SK-N-SH (cell line): ENCODE measurements at places on chromosomes 12 and 14.

GRCh38 chr14:89509891-89510290, 92.9 kb upstream of the FOXN3 start:
- DNase-seq: no peak

GRCh38 chr12:13206560-13206897, 10.0 kb downstream of the EMP1 start:
- DNase-seq: no peak

GRCh38 chr12:95789126-95790032, 1.2 kb downstream of the NTN4 start:
- DNase-seq: peak; percentile 54

GRCh38 chr12:120323772-120324171, 3.8 kb downstream of the PLA2G1B start:
- DNase-seq: no peak

GRCh38 chr12:30753751-30754382, 884 bp downstream of the CAPRIN2 start:
- peak; percentile 20 for DNase-seq

- DNase-seq: no peak
These were observed 28.7 kb downstream of the CCDC59 start for GRCh38 chr12:82329508-82329907.

GRCh38 chr12:5581019-5581418, 149.1 kb downstream of the NTF3 start:
- DNase-seq: no peak

DNA sequence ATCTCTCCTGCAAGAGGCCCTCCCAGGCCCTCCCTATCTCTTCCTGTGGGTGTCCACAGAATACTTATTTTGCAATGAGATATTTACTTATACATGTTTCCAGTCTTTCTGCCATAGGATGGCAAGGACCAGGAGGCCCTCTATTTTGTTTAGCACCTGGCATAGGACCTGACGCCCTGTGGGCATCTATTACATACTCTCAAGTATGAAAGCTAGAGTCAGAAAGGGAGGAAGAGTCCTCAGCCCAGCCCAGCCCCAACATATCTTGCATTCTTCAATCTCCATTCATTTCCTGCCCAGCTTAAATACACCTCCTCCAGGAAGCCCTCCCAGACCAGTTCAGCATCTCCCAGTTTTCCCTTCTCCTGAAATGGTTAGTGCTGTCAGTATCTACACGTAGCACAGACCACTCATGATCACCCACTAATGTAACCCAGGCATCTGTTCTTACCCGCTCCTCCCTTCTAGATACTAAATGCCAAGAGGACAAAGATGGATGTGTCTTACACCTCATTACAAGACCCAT, 7.4 kb downstream of the FOXN4 start:
- DNase-seq: no peak

DNA sequence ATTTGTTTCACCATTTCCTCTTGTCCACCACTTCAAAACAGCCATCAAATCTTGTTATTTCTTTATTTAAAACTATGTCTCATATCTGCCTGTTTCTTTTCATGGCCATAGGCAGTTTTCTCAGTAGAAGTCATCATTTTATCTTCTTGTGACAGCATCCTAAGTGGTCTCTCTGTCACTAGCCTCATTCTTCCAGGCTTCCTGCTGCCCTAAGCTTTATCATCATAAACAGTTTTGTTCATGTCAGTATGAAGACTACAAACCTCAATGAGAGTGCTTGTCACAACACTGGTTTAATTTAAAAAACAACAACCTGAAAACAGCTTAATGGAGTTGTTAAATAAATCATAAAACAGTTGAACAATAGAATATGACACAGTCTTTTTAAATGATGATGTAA, 387.8 kb upstream of the RPL10L start:
- no peak for DNase-seq

DNA sequence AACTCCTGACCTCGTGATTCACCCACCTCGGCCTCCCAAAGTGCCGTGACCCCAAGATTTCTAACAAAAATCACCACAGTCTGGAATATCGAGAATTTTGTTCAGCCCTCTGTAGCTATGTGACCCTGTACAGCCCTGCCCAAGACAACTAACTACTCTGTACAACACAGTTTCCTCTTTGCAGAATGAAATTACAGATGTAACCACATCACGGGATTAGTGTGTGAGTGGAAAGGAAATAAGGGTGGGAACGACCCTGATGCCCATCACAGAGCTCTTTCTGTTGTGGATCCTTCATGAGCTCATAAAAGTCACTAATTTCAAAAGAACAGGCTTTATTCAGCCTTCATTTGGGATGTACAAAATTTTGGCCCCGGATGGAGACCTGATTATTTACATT, 50.5 kb upstream of the KRR1 start:
- DNase-seq: no peak

DNA sequence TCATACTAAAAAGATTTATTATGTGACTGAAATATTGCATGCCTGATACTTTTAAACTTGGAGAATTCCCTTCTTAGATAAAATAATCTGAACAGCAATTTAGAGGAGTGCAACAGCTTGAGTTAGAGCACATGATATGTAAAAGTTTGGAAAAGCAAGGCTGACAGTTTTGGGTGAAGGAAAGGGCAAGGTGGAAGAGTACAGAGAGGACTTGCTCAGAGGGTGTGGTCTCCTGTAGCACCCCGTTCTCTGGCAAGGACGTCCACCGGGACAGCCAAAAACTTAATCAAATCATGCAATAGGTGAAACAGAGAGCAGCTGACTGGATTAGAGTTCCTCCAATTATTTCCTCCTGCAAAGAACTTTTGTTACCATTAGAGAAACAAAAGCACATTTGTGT, 65.2 kb upstream of the PDZRN4 start:
- DNase-seq: no peak

DNA sequence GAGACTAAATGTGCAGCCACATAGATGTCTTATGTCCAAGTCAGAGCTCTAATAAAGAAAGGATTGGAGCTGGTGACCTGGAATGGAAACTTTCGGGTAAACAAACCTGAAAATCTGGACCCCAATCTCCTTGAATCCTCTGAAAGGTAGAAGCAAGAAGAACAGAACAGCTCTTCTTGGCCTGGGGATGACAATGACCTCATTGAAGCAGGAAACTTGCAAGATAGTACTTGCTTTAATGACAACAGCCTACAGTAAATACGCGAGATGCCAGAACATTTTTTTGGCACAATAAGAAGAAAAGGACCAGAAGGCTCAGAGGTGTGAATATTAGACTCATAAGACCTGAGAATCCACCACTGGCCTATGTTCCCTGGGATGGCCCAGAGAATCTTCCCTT, 4.1 kb upstream of the PRIMA1 start:
- DNase-seq: no peak

GRCh38 chr12:91889910-91890309, 255.7 kb downstream of the BTG1 start:
- DNase-seq: no peak

DNA sequence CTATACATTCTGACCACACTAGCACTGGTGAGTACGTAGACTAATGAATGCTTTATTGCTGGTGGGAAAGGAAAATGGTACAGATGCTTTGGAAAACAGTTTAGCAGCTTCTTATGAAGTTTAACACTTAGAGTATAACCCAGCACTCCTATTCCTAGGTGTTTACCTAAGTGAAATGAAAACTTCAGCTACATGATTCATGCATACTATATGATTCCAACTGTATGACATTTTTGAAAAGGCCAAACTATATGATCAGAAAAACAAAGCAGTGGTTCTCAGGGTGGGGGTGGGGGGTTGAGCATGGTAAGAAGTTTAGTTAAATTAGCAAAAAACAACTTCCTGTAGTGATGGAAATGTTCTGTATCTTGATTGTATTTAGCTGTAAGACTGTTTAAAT, 22.1 kb upstream of the ARID4A start:
- no peak for DNase-seq

DNA sequence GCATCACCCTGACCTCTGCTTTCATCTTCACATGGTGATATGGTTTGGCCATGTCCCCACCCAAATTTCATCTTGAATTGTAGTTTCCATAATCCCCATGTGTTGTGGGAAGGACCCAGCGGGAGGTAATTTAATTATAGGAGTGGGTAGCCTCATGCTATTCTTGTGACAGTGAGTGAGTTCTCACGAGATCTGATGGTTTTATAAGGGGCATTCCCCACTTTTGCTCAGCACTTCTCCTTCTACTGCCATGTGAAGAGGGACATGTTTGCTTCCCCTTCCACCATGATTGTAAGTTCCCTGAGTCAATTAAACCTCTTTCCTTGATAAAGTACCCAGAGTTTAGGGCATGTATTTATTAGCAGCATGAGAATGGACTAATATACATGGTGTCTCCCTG, 38.2 kb downstream of the TMBIM6 start:
- DNase-seq: no peak

GRCh38 chr14:104545151-104545941, 34.2 kb upstream of the C14orf180 start:
- DNase-seq: no peak

GRCh38 chr14:59241121-59241520, 52.7 kb downstream of the DAAM1 start:
- DNase-seq: no peak

DNA sequence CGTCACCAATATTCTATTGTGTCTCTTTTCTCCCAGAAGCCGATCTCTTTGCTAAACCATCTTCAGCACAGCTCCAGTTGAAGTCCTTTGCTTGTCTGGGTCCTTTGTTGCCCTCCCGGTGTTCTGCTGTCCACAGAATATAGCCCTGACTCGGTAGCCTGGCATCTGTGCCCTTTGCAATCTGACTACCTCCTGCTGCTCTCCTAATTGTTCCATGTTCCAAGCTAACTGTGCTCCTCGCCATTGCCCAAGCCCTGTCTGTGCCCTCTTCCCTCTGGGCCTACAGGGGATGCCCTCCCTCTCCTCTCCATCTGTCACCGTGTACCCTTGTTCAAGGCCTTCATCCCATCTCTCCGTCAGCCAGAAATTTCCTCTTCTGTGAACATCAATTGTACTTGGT, 306.3 kb downstream of the APAF1 start:
- DNase-seq: no peak

DNA sequence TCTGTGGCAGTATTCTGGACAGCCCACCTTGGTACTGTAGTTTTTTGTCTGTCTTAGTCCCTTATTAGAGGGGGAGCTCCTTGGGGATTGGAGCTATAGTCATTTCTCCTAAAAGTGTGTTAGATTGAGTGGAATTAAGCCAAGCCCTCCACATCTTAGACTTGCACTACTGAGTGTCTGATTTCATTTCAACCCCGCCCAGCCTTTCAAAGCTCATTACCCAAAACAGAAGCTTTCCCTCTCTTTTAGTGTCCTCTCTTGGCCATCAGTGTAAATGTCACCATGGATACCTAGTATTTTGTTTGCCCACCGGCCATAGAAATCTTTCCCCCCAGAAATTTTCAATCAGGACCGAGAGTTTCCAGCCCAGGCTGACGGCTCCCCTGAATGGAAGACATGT, 74.5 kb downstream of the LRRC74A start:
- DNase-seq: no peak

GRCh38 chr12:52434081-52434733, at the start of gene KRT75:
KRT75 (minus strand) TSS chr12:52434371; CDS start chr12:52434304, 67 bp downstream.
- no peak for DNase-seq

- no peak for DNase-seq
These were observed 189.0 kb downstream of the SOX5 start for GRCh38 chr12:23760495-23760894.

GRCh38 chr12:19498099-19498498, 58.8 kb downstream of the AEBP2 start:
- no peak for DNase-seq

- DNase-seq: no peak
These were observed 246.0 kb upstream of the DAAM1 start for GRCh38 chr14:58942516-58942915.

GRCh38 chr12:67533159-67533558, 115.4 kb upstream of the DYRK2 start:
- no peak for DNase-seq

DNA sequence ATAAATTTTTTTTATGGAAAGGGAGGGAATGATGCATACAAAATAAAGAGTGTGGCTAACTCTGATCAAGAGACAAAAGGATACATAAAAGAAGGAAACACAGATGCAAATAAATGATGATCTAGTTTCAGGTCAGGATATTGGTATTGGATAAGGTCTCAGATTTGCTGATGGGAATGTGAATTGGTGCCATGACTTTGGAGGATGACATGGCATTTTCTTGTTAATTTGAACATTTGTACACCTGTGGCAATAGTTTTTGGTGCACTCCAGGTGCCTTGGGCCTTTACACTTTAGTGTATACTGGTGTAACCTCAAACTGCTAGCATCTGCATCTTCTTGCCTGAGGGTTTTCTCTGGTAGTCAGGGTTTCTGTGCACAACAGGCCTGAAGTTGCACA, 279.3 kb downstream of the TMEM121 start:
- no peak for DNase-seq

DNA sequence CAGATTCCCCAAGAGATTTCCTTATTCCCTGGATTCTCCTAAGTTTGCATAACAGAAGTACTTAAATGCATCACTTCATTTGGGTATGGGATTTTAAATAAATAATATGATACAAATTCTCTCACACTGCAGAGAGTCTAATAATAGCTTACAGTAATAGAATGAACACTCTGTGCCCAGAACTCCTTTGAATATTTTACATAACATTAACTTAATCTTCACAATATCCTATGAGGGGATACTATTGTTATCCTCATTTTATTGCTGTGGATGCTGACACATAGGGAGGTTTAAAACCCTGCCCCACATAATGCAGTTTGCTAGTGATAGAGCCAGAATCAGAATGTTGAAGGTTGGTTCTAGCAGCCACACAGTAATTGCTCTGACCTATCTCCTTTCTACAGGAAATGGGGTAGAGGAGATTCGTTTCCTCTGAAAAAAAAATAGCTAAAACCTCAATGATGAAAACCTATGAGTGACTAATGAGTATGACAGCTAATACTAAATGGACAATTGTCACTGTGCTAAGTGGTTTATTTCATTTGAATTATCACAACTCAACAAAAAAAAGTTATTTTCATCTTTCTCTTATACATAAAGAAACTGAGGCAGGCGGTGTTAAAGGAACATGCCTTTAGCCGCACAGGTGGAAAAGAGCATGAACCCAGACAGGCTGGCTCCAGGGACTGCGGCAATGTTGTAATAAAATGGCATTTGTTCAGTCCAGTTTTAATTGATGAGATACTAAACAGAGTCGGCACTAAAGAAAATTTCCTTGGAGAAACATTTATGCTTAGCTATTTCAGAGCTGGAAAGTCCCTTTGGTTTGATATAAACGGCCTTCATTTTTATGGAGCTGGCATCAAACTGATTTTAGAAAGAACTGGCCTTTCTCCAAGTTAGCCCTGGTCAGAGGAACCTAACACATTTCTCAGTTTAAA, 880.9 kb downstream of the NRXN3 start:
- no peak for DNase-seq

GRCh38 chr14:93962701-93963601, 13.4 kb downstream of the ASB2 start:
- no peak for DNase-seq
